Right ventricle myocardium superior (tissue), 1 donor: ENCODE measurements at places on chromosomes 3 and 15. TPM values are rescaled to one million over a fixed set of nuclear protein-coding genes. Genes with fewer than 3 reads are reported as not detected.

DNA sequence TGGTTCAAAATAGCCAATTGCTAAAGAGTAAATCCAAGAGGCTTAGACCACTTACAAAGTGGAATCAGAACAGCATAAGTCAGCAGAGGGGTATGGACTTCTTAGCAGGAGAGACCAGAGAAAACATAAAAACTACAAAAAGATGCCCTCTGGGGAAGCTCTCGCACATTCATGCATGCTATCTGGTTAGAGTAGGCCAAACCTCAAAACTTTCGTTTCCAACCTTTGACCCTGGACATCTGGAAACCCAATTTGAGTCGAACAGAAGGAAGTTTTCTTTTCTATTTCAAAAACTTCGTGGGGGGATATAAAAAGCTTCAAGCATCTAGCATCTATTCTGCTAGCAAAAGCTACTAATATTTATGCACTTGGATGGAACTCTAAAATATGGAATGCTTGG is 523.9 kb upstream of the AGTR1 start:
- DNase-seq, result no peak

The CFAP91 gene
- 0.75 TPM for total RNA-seq

The C3orf18 gene
- total RNA-seq, result 53.1 TPM

The CDHR4 gene
- not detected for total RNA-seq
